Activated T-cell treated with anti-CD3 and anti-CD28 coated beads, Interleukin-2, amount 50 U/mL, for 24 hours (primary cell): ENCODE measurements at places on chromosomes 11 and 22.

- DNase-seq, result no peak
Measured at GRCh38 chr22:30332551-30332950, 5.8 kb upstream of the TBC1D10A start.

DNA sequence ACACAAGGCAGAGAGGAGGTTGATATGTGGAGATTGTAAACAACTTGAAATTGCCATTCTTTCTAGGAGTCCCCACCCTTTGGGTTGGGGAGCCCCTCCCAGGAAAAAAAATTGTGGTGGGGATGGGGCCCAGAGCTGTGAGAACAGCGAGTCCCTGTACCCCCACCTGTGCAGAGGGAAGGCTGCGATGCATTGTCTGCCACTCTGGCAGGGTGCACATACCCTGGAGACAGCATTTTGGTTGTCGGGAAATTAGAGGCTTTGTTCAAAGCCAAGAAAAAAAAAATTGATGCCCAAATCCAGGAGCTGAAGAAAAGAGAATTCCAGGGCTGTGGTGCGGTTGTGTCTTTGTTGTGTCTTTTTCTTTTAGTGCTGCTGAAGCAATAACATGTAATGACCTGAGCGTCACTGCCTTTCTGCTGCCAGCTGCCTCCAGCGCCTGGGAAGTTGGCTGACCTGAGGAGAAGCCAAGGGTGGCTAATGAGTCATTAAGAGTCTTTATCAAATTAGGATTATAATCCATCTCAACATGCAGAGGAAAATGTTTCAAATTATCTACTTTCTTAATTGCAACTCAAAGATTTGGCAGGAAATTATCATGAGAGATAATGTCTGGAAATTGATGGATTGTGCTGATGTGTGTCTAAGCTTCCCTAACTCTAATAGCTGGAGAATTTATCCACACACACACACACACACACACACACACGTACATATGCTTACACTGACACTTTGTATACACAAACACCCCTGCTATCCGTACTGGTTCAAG is 8.0 kb upstream of the PKNOX2 start:
- no peak for DNase-seq

- no peak for DNase-seq
Measured at GRCh38 chr11:21921151-21921550, 271.7 kb upstream of the ANO5 start.

DNA sequence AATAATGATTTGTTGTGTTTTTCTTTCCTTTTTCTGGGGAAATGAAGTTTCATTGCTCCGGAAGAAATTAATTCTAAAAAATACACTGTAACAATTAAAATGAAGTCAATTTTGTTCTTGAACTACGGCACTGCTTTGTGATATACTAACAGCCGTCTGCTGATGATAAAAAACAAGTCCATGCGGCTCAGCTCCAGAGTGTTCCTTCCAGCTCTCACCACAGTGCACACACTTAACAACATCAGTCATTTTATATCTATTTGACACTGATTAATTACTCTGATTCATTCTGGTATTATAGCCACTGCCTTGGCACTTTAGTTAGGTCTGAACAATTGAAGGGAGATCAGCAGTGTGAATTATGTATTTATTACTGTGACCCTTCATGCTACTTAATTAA is 97.4 kb upstream of the SLC6A5 start:
- DNase-seq, result no peak

GRCh38 chr11:70409437-70409836 is 11.1 kb downstream of the CTTN start:
- DNase-seq, result no peak
